Choroid plexus epithelial cell (primary cell): ENCODE measurements at places on chromosomes 13 and 19.

- DNase-seq: no peak
These were observed 13.7 kb upstream of the ELF1 start for GRCh38 chr13:41032691-41033376.

DNA sequence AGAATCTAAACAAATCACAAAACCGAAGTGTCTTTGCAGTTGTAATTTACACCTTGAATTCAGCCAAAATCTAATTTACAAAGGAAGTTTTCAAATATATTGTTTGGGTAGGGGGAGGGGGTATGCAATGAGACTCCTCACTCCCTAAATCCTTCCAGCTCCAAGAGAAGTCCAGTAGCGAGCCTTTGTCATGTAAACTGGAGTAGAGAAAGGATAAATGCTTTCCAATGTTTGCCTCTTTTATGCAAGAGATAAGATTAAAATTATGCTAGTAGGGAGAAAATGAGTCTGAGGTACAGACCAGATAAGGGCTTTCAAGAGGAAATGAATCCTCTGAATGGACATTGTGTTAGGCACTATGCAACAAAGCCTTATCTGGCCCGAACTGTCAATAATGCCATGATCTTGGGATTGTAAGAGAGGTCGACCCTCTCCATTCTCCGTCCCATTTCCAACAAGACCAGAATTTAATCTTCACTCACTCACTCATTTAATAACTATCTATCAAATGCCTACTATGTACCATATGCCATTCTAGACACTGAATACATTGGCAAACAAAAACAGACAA is 199.2 kb downstream of the LACC1 start:
- no peak for DNase-seq

GRCh38 chr19:31334849-31335624 is 14.2 kb downstream of the TSHZ3 start:
- peak; percentile 65 for DNase-seq

DNA sequence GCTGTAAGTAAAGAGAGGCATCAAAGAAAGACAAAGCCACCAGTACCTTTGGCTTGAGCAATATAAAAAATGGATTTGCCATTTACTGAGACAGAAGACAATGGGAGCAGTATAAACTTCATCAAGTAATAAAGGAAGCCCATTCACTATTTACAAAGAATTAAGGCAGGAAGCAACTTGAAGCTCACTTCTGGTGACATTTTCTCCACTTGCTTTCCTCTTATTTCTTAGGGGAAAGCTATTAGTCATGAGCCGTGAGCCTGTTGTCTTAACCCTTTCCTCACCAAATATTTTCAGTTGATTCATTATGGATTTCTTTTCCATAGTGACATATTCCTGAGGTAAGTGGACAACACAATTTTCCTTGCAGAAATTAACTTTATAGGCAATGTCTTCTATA is 156.8 kb downstream of the DNAJC3 start:
- DNase-seq: peak; percentile 46

DNA sequence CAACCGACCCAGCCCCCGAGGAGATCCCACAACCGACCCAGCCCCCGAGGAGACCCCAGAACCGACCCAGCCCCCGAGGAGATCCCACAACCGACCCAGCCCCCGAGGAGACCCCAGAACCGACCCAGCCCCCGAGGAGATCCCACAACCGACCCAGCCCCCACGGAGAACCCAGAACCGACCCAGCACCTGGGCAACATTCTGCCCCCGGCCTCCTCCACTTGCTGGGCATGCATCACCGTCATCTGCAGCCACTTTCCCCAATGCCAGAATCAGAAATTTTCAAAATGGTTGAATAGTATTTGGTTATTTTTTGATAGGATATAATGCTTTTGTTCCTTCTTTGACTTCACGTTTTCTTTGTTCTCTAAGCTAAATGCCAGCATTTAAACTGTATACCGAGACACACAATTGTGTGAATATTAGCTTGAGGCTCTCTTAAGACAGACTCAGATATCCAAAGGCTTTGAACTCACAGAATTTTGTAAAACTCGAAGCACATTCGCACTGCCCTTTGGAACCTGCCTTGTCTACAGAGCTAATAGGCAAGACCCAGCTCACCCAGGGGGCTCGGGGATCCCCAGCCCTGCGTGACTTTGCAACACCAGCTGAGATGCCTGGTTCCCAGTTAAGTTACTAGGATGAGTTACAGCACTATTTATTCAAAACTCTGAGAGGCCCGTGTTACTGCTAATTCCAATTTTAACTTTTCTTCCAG is 15.5 kb upstream of the RASA3 start:
- no peak for DNase-seq

GRCh38 chr19:29528946-29529645 is 3.3 kb downstream of the VSTM2B start:
- no peak for DNase-seq

DNA sequence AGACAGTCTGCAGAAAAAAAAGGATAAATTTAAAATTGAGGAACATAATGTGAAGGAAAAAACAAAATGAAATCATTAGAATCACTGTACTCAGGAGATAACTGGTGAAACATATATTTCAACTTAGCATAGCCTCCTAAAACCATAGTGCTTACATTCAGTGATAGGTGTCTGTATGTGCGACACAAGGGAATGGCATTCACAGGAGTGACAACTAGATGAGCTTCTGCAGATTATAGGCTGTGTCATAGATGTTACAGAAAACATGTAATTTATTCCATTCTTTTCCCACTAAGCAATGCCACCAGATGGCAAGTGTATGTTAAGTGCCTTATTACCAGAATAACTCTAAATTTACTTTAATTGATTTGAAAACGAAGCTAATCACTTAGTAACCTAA is 960.0 kb upstream of the PCDH20 start:
- DNase-seq: no peak

GRCh38 chr19:35507561-35507960 is 5.9 kb downstream of the DMKN start:
- no peak for DNase-seq

DNA sequence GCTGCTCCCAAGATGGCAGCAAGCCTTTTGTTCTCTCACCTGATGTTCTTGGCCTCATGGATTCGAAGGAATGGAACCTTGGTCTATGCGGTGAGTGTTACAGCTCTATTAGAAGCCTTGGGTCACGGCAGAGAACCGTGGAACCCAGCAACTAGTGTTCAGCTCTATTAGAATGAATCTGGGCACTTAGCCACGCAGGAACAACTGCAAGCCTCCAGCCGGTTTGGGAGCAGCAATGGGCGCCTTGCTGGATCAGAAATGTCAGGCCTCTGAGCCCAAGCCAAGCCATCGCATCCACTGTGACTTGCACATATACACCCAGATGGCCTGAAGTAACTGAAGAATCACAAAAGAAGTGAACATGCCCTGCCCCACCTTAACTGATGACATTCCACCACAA is 1100.7 kb upstream of the PRR20A start:
- no peak for DNase-seq

DNA sequence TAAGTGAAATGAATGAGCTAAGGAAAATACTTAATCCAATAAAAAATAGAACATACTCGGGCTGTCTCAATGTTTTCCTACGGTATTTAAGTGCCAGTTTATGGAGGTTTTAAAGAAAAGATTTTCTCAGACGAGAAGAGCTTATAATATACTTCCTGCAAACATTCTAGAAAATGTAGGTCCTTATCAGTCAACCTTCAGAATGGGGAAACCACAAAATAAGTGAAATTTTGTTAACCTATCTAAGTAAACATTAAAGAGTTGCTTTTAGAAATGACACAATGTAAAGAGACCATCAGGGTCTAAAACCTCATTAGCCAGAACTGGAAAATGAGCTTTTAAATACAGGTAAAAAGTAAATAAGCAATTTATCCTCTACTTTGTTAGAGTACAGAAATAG is 12.1 kb downstream of the MIR17HG start:
- DNase-seq: no peak

- DNase-seq: no peak
These were observed 1108.4 kb upstream of the PCDH20 start for GRCh38 chr13:62524061-62524460.

DNA sequence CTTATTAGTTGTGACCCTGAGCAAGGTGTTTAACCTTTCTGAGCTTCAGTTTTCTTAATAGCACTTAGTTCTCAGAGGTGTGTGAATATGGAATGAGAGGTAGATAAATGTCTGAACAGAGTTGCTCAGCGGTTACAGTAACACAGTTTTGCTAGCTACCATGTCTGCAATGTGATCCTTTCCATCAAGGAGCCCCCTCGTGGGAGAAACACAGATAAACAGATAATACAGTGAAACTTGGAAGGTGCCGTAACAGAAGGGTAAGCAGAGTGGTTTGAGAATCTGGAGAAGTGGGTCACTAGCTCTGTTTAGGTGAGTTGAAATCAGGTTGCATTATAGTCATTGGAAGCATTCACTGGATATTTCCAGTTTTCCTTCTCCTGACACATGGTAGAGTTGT is 38.9 kb downstream of the IRS2 start:
- DNase-seq: peak; percentile 60

- peak; percentile 6 for DNase-seq
These were observed 1.6 kb downstream of the ZNF415 start for GRCh38 chr19:53131085-53131590.

- peak; percentile 91 for DNase-seq
These were observed 3.8 kb downstream of the WBP4 start for GRCh38 chr13:41065078-41065477.
